ENCODE measurements at places on chromosomes 2 and 18.

DNA sequence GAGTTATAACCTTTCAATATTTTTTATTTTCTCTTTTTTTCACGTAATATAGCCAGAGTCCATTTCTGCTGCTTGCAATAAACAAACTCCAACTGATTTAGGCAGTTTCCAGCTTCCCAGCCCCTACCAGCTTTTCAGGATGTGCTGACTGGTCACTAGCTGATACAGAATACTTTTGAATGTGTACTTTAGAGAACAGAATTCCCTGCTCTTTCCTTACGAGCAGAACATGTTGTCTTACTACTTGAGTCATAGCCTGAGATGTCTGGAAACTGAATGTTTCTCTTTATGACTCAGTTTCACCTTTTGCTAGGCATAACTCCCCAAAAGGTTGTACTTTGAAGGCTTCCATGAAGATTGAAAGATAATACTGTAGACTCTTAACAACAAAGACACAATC is 44.5 kb upstream of the KCNE4 start:
- no peak for DNase-seq

GRCh38 chr18:12409469-12409868 is 1.7 kb downstream of the PRELID3A start:
- no peak for DNase-seq

DNA sequence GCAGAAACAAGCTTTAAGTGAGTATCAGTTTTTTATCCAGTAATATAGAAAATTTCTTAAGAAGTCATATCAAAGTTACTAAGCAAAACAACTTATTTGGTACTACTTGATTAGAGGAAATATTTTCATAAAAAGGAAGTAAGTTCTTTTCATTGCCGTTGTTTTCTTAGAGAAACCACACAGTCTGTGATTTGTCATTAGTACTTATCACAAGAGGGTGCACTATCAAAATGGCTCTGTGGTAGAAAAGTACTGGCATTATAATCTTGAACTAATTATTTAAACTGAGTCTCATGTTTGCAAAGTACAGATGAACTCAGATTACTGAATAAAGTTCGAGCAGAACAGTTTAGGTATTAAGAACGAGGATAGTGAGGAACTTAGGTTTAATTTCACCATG is 93.4 kb downstream of the IKZF2 start:
- no peak for DNase-seq

- no peak for DNase-seq
Observed at GRCh38 chr2:188746727-188747126, 227.4 kb upstream of the COL3A1 start.

DNA sequence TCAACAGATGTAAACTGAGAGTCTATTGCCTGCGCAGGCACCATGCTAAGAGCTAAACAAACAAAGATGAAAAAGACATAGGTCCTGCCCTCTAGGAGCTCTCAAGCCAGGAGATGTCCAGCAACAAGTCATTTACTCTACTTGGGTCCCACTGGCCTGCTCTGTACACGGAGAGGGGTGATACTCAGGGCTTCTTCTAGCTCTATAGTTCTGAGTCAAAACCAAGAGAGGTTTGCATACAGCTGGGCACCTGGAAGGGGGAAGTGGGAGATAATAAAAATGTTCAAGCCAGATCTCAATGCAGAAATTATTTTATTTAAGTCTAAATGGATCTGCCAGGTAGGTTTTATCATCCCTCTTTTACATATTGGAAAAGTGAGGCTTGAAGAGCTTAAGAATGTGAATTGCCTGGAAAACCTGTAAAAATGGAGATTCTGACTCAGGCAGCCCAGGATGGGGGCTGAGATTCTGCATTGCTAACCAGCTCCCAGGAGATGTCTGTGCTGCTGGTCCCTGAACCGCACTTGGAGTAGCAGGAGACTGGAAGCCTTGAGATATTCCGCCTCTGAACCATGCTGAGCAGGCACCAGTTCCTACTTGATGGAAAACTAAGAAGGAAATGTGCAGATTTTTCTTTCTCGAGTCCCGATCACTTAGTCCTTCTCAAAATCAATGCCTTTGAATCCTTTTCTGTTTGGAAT is 201.1 kb downstream of the PRKCE start:
- no peak for DNase-seq

GRCh38 chr18:26584745-26585144 is 36.4 kb upstream of the KCTD1 start:
- no peak for DNase-seq

DNA sequence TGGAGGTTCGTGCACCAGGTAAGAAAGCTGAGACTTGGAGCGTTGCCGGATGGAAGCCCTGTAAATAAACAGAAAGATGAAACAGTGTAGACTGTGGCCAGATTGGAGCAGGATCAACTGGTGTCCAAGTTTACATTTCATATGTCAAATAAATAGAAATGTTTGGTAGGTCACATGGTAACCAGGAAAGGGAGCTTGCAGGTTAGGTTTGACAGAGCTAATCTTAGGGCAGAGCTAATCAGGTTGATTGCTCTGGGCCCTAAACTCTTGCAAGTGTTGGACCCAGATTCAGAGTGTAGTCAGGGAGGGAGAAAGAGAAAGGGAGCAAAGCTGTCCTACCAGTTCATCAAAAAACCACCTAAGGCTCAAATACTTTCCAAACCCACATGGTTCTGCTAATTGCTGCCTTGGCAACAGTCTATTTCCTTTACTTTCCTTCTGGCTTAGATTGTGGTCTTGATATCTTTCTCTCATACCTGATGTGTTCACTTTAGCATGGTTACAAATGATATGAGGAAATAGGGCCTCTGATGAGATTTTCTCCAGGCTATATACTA is 63.2 kb downstream of the G6PC2 start:
- DNase-seq: no peak

DNA sequence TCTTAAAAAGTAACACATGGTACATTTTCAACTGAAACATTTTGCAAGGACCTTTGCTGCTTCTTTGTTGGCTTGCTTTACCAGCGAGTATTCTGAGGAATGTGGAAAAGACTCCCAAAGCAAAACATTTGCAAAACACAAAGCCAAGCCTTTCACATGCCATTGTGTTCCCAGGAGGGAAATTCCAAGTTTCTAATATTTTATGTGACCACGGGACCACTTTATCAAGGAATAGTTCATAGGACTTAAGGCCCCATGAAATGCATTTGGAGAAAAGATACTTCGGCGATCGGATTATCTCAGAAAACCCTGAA is 26.2 kb downstream of the CYP27C1 start:
- DNase-seq: no peak

- DNase-seq: no peak
Observed at GRCh38 chr2:523698-524270, 153.4 kb downstream of the TMEM18 start.

DNA sequence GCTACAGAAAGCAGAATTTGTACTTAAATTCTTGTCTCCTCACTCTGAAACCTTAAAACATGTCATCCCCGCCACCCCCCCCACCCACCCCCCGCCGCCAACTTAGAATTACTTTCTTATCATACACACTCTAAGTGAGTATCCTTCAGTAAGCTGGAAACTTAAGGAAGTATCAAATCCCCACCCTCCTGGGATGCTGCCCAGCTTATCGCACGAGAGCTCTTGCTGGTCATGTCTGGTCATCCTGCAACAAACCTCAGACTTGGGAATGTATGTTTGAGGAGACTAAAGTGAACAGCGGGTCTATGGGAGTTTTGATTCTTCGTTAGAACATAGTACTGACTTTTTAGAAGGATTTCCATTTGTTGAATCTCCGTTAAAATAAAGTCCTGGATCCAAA is 203.3 kb downstream of the PTGR3 start:
- no peak for DNase-seq

GRCh38 chr2:233387667-233388528 is 33.6 kb downstream of the DGKD start:
- DNase-seq: no peak

GRCh38 chr2:241943961-241944575 is 74.5 kb downstream of the RTP5 start:
- DNase-seq: no peak

DNA sequence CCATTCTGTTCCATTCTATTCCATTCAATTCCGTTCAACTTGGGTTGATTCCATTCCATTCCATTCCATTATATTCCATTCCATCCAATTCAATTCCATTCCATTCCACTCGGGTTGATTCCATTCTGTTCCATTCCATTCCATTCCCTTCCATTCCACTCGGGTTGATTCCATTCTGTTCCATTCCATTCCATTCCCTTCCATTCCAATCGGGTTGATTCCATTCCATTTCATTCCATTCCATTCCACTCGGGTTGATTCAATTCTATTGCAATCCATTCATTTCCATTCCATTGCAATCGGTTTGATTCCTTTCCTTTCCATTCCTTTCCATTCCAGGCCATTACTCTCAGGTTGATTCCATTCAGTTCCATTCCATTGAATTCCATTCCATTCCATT is 1138.4 kb downstream of the RPIA start:
- DNase-seq: no peak

DNA sequence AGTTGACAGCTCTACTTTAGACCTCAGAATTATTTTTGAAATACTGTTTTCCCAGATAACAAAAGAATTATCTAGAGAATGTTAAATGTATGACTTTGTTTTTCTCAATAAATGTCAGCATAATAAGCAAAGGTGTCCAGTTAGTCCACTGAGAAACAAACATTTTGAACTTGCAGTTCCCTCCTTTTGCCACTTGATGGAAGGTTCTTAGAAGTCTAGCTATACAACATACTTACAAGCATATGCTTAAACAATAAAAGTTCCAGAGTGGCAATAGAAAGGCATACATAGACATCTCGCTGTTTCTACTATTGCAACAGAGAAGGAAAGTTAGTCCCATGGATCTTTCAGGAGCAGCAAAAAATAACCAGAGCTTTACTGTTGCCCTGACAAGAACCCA is 11.8 kb downstream of the NDUFA10 start:
- DNase-seq: no peak

DNA sequence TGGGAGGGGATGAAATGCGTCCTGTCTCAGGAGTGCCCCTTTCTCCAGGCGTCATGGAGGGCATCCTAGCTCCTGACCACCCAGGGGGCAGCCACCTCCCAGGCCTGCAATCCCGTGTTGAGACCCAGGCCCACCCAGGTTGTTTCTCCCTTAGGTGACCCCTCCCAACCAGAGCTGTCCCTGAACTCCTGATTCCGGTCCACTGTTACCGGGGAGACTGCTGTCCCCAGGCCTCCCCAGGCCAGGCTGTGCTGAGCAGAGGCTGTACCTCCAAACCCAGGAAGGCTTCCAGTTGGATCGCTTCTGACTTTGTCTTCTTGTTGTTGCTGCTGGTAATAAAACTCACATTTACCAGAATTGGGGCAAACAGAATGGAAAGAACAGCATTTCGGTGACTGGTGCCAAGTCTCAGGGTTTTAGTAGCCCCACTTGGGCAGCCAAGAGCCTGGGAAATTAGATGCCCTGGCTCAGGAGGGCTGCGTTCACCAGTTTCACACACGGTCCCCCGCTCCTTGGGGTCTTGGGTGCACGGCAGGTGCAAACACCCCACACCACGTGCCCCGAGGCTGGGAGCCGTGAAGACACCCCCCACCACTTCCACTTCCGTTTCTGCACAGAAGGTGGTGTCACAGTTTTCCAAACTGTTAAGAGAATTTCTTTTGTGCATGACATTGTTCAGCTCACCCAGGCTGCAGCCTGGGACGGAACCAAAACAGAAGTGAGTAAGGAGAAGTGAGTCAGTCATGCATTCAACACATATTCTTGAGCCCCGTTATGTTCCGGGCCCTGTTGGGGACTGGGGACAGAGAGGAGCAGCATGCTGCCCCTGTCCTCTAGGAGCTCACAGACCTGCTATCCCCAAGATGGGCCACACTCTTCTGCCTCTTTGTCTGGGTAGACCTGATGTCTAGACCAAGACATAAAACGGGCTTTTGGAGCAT is 29.4 kb downstream of the ITM2C start:
- no peak for DNase-seq

- DNase-seq: no peak
Observed at GRCh38 chr2:65917986-65918385, 485.6 kb upstream of the SPRED2 start.

All from activated CD4-positive, alpha-beta T cell treated with anti-CD3 and anti-CD28 coated beads for 4 hours (primary cell).